ENCODE measurements at places on chromosomes 4 and X.
A peak's percentile ranks its signal among the peaks of the same experiment; 100 is the strongest.

DNA sequence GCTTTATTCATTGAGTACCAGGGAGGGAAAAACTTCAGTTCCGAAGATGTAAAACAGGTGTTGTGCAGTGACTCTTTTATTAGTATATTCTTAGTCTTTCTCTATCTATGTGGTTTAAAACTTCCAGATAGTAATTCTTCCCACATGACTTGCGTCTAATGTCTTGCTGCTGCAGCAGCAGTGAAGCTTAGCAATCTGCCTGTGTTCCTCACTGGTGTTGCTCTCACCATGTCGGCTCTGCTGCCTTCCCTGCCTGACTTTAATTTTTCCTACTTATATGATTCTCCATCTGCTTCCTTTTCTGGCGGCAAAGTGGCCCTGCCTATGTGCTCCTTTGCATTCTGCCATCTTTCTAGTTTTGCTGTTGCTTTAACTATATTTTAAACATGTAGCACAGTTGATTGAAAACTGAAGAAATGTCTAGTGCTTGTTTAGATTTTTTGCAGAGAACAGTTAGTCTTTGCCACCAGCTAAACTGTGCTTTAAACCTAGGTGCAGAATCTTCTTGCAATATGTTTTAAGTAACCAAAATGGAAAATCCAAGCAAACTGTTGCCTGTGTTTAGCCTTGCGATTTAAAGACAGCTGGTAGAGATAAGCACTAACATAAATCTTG lies 1934.2 kb upstream of the IGFBP7 start:
- no peak for DNase-seq

DNA sequence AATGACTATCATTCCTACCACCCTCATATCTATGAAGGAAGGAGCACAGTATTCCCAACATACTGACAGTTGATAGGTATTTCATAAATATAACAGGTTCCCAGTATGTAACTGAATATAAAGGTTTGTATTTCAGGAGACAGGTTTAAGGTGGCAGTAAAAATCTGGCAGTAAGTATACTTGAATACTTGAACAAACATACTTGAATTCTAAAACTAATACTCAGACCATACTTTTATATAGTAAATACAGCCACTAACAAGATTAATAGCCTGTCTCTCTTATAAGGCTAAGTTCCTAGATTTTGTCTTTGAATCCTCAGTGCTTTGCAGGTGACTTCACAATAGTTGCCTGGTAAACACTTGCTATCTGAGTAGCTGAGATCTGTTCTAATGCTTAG lies 37.8 kb downstream of the GABRA4 start:
- no peak for DNase-seq

- no peak for DNase-seq
Measured at GRCh38 chrX:72340041-72340440, 34.3 kb upstream of the CITED1 start.

GRCh38 chrX:16869393-16870094 lies 618 bp downstream of the RBBP7 start:
- DNase-seq: no peak

DNA sequence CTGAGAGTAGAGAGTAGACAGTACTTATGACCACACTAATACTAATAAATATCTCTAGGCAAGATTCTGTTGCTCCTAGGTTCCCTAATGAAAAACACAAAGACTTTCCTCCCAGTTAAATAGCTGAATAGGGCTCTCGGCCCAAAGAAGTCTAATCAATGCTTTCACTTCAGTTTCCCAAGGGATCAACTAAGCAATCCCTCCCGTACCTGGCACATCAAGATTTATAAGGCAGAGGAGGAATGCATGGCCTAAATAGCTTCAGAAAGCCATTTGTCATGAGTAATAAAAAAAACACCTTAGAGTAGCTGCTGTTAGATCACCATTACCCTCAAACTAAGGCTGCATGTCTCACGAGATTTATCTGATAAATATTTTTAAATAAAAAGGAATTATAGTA lies 56.8 kb upstream of the EXOC1L start:
- no peak for DNase-seq

- DNase-seq: no peak
Measured at GRCh38 chr4:36712013-36712412, 430.6 kb downstream of the DTHD1 start.

DNA sequence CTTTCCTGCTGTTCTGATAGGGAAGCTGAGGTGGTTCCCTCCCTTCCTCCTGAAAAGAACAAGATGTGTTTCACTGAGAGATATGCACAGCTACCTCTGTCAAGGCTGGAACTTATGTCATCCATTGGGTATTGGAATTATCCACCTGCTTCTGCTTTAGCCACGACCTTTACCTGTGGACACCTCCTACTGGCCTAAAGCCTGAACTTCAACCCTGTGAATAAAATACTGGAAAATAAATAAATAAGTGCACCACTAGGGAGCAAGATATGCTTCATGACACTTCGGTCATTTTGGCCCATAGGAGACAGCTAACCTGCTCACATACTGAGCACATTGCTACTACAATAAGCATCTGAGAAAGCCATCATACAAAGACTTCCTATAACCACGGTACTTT lies 419.9 kb upstream of the NWD2 start:
- DNase-seq: no peak

DNA sequence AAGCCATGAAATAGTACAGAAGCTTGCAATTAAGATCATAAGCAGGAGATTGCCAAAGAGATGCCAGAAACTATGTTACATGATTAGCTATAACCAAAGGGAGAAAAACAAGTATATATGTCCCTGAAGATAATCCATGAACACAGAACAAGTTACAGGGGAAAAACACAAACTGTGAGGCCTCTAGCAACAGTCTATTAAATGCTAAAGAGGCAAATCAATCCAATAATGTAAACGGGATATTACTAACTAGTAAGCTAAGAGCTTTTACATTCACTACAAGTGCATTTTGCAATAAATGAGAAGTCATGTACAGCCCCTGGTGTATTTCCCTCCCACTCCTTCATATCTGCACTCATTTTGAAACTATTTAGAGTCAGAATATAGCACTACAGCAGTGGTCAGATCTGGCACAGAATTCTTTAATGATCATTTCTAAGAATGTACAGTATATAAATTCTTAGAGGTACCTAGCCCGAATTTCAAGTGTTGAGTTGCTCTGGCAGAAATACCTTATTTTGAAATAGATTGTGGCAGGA lies 449.8 kb upstream of the SMIM31 start:
- DNase-seq: peak; percentile 14

- DNase-seq: no peak
Measured at GRCh38 chr4:55445921-55446577, 50.3 kb downstream of the TMEM165 start.

DNA sequence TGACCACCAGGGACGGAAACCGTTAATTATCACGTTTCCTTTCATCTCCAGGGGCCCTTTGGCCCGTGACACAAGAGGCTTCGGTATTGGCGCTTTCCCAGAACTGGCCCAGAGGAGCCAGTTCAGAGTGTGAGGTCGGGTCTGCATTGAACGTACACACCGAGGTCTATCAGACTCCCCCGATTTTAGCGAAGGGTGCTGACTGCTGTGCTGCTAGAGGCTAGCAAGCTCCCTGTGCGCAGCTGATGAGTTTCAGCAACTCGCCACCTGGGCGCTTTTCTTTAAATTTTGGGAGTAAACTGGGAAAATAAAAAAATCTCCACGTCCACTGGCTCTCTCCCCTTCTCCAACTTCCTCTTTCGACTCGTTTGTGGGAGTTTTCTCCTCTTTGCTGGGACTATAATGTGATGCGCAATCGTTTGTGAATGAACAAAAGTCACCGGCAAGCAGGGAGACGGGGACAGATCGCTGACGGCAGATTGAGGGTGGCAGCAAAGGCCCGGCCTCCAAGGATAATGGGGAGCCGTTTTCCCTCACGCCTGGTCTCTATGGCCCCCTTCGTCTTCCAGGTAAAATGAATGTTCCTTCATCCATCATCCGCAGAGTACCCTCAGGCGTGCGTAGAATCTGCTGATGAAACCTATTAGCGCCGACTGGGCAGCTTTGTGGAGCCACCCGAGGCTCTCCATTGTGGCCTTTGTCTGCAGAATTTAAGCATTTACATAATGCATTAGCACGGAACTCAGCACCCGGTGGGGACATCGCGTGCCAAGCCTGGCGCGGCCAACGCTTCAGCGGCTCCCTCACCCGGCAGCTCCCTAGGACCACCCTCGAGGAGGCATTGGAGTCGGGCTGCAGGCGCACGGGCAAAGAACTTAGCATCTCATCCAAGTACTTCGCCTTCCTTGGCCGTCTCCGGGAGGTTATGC lies 1.6 kb upstream of the LRAT start:
- no peak for DNase-seq

GRCh38 chr4:176034499-176034898 lies 31.1 kb upstream of the WDR17 start:
- DNase-seq: no peak

- DNase-seq: no peak
Measured at GRCh38 chrX:44462850-44463249, 79.8 kb downstream of the FUNDC1 start.

- no peak for DNase-seq
Measured at GRCh38 chr4:1407657-1408333, 1.6 kb upstream of the NKX1-1 start.

- DNase-seq: no peak
Measured at GRCh38 chr4:85393201-85393600, 81.7 kb upstream of the ARHGAP24 start.

GRCh38 chrX:103571726-103572125 lies 13.6 kb upstream of the TCEAL4 start:
- no peak for DNase-seq

DNA sequence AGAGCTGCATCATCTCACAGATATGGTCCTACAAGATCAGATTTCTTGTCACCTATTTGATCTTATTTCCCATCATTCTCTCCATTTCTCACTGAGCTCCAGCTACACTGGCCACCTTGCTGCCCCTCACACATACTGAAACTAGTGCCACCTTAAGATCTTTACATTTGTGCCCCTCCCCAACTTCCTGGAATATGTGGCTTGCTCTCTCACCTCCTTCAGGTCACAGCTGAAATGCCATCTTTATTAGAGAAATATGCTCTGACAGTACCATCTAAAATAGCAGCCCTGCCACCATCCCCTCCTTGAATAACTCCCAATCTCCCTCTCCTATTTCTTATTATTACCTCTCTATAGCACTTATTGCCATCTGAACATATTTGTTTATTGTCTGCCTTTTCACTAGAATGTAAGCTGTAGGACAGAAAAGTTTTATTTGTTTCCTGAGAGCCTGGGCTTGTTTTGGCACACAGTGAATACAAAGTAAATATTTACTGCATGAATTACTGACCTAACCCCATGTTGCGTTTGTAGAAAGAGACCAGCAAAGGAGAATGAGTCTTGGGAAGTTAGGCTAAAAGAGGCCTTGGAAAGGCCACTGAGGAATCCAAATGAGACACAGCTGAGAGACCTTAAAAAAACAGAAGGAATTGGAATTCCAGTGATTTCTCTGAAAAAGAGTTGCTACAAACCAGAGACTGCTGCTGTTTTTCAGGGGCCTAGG lies 22.7 kb downstream of the DYNLT3 start:
- DNase-seq: no peak

DNA sequence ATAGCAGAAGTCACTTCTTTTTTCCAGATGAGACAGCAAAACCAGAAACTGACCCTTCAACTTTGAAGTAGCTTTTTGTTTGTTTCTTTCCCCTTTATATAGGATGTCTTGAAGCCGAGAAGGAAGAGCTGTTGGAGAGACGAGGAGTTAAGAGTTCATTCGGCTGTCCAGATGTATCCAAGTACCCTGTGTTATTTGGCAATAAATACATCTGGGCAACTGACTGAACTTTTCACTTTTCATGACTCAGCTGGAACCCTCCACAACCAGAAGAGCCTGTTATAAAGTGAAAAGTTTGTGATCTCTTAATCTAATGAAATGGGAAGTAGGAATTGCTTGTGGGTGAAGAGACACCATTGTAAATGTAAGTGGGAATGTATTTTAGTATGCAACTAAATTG lies 131.2 kb downstream of the HTR2C start:
- DNase-seq: no peak

- DNase-seq: no peak
Measured at GRCh38 chrX:119698845-119699244, 5.9 kb upstream of the SEPTIN6 start.

- no peak for DNase-seq
Measured at GRCh38 chr4:168880072-168880675, 129.9 kb downstream of the CBR4 start.

DNA sequence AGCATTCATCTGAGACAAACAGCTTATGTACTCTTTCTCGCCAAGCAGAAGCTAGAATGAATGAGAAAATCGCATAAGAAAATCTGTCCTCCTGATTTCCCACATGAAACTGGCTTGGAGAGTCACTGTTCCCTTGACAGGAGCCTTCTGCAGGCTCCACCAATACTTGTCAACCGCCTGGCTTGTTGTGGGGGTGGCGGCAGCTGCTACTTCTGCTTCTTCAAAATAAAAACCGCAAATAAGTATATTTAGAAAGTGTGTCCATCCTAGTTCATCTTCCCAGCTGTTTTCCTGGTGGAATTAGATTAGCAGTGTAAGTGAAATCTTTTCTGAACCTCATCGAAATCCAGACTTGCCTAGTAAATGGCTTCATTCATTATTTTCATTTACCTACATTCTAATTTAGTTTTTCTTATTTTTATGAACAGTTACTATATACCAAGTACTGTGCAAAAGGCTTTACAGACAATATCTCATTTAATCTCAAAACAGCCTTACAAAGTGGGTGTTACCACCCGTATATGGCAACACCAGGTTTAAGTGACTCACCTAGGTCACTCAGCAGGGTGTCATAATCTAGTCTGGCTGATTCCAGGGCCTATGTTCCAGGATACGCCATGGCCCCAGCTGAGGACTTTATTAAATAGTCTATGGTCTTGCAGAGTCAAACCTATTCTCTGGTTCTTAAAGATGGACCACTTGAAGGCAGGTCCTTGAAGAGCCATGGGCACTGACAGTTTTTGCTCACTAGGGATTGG lies 104.6 kb upstream of the IGFBP7 start:
- DNase-seq: no peak

GRCh38 chrX:96578781-96579180 lies 105.9 kb upstream of the DIAPH2 start:
- no peak for DNase-seq

DNA sequence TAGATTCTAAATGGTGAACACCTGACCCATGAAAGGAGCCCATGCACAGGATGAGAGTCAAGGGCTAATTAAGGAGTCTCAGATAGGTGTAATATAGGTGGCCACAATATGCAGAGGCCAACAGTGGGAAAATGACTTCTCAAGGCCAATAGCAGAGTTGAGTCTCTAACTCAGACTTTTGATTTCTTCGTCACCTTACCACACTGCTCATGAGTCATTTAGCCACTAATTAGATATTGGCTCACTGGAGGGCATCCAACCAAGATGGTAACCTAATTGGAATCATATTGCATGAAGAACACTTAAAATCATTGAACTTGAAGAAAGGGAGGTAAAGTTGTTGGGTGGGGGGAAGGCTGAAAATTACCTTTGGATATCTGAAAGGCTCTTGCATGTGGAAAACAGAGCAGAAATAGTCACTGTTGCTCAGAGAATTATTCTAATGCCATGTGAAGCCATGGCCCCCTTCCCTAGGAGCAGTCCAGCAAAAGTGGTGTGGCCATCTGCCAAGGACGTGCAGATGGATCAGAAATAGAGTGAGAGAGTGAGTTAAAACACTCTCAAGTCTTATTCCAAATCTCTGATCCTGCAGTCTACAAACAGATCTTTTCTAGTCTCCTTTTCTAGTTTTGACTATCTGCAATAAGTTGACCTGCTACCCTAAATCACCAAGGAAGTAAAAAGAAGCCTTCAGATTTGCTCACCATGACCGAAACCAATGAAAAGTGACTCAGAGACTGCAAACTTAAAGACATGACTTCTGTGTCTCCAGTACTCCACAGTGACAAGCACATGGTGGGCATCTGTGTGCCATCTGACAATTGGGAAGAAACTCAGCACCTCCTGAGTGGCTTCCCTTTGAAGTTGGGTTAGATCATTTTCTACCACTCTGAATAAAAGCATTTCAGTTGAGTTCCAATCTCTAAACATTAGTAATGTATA lies 93.9 kb upstream of the C1QTNF7 start:
- peak; percentile 35 for DNase-seq
